ENCODE measurements at places on chromosomes 6 and 20. TPM values are rescaled to one million over a fixed set of nuclear protein-coding genes. Genes with fewer than 3 reads are reported as not detected.

The SCRT2 gene
- total RNA-seq: not detected

The PRR18 gene
- total RNA-seq: 0.23 TPM

The ALDH5A1 gene
- 4.2 TPM for total RNA-seq

The SALL4 gene
- total RNA-seq: 1.6 TPM

The GCLC gene
- 37.2 TPM for total RNA-seq

The MRAP2 gene
- 2.5 TPM for total RNA-seq

The CYP24A1 gene
- total RNA-seq: 3.0 TPM

DNA sequence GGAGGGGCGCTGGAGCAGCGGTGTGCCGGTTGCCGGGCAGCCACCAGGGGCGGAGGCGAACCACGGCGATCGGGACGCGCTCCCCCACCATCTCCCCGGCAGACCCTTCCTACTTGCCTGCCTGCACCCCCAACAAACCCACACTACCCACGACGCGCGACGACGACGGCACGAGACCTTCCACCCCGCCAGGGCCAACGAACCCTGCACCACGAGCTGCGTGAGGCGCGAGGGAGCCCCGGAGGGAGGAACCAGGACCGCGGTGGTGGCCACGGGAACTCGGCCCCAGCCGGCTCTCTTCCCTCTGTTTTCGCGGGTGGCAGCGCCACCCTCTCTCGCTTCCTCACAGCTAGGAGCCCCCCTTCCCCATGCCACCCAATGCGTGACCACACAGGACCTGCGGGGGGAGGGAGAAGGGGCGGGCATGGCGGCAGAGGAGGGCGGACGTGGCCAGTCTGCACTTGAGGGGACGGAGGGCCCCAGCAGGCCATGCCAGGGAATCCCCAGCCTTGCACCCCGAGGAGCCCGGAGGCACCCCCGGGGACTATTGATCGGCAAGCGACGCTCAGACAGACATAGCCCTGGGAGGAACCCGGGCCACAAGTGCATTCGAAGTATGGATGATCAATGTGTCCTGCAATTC is 1516.4 kb upstream of the DEFB115 start:
- no peak for DNase-seq

GRCh38 chr6:170006900-170007467 is 255.6 kb downstream of the ERMARD start:
- no peak for DNase-seq

DNA sequence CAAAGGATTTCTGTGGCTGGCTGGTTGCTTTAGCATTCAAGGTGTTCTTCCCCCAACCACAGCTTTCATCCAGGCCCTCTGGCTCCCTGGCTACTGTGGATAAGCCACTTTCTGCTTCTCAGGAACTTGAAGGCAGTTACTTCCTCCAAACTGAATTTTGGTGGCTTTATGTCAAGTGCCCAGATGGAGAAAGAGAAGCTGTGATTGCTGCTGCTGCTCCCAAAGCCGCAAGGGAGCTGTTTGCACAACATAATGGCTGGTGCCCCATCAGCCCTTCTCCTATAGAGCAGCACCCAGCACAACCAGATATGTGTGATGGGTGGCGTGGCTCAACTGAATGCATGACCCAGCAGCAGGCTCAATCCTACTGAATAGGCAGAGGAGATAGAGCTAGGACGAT is 465.2 kb downstream of the MAFB start:
- DNase-seq: no peak

DNA sequence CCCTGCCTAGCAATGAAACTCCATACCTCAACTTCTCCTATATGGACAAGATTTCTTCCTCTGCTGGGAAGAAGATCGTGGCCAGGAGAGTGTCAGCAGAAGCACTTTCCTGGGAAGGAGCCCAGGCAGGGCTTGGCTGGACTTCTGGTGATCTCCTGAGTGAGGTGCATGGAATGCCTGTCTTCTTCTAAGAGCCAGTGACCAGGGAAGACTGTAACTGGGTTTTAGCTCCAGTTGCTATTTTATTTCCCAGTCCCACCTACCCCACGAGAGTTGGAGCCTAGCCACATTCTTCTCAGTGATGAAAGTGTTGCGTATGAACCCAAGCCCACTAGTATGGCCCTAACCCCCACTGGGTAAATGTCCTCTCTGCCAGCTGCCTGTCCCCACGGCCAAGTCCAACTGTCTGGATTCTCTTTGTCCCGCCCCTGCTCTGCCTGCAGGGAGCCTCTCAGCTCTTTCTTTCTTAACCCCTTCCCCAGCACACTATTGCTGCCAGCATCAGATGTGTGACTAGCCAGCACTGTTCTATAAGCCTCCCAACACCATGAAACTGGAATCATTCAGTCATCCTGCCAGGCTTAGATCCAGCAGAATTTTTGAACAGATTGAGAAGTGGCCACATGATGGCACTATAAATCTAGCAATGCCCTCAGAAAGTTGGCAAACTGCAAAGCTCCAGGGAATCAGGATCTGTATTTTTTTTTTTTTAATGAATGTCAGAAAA is 69.8 kb upstream of the FAM184A start:
- DNase-seq: peak; percentile 60

DNA sequence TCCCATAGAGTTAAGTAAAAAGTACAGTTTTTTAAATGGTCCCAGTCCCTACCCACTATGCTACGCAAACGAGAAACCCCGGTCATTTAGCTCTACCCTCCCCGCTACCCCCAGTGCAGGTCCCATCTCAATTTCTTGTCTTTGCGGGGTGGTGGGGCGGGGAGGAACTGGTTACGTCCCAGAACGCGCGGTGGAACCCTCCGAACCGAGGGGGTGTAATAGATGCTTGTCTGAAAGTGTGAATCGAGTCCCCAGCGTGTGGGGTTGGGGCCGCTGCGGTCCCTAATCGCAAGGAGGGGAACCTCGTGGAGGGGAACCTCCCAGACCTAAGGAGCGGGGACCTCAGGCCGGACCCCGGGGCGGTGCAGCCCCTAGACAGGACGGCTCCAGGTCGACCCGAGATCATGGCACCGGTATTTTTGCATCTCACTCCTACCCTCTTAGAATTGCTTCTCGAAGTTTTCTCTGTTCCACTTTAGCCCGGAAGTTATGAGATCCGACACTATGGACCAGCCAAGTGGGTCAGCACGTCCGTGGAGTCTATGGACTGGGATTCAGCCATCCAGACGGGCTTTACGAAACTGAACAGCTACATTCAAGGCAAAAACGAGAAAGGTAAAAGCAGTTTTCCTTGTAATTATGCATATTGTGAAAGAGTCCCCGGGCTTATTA is 779 bp downstream of the HEBP2 start:
- DNase-seq: no peak

DNA sequence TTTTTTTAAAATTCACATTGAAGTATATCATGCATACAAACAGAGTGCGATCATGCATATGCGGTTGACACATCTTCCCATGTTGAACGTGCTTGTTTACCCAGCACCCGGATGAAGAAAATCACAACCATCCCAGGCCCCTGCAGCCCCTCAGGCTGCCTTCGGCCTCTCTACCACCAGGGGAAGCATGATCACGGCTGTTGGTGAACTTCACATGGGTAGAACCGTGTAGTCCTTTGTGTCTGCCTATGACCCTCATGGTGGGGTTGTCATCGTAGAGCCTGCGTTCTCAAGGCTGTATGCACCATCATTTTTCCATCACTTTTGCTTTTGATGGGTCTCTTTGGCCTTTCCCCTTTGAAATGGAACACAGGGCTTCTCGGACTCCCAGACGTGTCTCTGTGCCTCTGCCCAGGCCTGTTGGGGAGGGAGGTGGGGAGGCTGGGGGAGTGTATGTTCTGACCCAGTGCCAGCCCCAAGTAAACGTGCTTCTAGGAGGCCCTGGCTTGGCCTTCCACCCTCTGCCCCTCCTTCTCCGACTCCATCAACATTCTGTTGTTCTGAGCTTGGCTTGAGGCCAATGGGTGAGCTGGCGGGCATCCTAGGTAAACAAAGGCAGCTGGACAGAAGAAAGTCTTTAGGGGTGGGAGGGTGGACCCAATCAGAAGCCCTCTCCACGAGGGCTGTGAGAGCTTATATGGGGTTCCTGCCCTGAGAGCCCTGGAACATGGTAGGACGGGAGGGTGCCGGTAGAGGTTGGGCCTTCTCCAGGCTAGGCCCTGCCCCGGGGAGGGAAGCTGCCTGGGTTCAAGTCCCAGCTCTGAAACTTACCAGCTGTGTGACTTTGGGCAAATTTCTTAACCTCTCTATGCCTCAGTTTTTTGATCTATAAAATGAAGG is 39.7 kb downstream of the TGM2 start:
- DNase-seq: no peak

- DNase-seq: no peak
Measured at GRCh38 chr20:313948-314347, 11.4 kb upstream of the SOX12 start.

Data from Panc1 (cell line).